ENCODE measurements at places on chromosomes 5 and 9.

GRCh38 chr5:150789450-150789849, 10.9 kb downstream of the SMIM3 start:
- no peak for DNase-seq

DNA sequence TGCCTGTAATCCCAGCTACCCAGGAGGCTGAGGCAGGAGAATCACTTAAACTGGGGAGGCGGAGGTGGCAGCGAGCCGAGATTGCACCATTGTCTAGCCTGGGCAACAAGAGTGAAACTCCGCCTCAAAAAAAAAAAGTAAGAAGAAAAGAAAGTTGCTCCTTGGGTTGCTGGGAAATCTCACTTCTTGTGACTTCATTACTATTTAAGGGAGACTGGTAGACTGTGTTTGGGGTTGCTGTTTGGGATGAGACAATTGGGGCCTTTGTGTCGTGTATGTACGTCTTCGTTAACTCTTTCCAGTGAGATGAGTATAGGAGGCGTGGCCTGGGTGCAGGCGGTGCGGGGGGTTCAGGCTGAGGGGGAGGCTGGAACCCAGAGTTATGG, 11.6 kb downstream of the NDST1 start:
- DNase-seq, result no peak

DNA sequence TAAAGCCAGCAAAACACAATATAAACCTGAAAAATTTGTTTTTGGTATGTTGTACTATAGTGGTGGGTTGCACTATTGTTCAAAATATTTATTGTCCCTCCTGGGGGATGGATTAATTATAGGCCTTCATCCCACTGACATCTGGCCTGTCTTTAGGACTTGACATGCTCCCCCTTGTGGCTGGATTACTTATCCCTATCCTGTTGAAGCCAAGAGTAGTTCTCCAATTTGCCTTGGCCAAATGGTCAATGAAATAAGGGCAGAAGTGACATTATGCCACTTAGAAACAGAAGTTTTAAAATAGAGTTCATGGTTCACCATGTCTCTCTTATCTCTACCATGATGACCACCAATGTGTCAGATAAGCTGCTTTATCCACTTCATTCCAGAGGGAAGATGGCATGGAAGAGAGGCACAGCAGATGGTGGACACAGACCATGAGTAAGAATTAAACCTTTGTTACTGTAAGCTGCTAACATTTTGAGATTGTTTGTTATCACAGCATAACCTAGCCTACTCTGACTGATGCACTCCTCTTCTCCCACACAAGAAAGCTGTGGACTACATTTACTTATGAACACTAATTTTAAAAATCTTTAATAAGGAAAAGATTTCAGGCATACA, 29.2 kb upstream of the ARHGEF28 start:
- no peak for DNase-seq

GRCh38 chr5:73770172-73771025, 144.4 kb downstream of the ARHGEF28 start:
- no peak for DNase-seq

GRCh38 chr5:160699301-160699700, 152.7 kb downstream of the ATP10B start:
- no peak for DNase-seq

- no peak for DNase-seq
Measured at GRCh38 chr9:119836036-119836435, 466.8 kb upstream of the BRINP1 start.

GRCh38 chr5:142981886-142982820, 212.0 kb downstream of the ARHGAP26 start:
- DNase-seq, result no peak

DNA sequence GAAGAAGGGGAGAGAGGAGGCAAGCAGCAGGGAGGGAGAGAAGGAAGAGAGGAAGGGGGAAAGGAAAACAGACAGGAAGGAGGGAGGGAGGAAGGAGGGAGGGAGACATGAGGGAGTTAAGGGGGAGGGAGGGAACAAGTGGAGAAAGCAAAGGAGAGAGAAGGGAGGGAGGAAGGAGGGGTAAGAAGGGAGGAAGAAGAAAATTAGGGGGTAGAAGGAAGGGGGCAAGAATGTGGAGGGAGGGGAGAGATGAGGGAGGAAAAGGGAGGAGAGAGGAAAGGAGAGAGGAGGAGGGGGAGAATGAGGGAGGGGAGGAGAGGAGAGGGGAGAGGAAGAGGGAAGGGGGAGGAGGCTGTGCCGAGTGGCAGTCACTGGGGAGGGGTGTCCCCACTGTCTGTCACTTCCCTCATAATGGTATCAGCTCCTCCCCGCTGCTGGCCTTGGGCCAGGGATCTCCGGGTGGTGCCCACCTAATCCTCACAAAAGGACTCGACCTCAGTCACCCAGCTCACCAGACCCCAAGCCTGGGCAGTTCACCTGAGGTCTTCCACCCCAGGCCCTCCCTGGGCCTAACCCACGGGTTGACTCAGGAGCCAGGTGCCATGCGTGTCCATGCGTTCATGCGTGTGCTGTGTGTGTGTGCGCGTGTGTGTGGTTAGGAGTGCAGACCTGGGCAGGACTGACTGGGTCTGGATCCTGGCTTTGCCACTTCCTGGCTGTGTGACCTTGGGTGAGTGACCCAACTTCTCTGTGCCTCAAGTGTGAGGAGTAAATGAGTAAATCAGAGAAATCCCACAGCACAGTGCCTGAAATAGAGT, 18.1 kb downstream of the C9orf50 start:
- no peak for DNase-seq

GRCh38 chr5:16937503-16938161, 1.5 kb upstream of the MYO10 start:
- DNase-seq, result no peak

DNA sequence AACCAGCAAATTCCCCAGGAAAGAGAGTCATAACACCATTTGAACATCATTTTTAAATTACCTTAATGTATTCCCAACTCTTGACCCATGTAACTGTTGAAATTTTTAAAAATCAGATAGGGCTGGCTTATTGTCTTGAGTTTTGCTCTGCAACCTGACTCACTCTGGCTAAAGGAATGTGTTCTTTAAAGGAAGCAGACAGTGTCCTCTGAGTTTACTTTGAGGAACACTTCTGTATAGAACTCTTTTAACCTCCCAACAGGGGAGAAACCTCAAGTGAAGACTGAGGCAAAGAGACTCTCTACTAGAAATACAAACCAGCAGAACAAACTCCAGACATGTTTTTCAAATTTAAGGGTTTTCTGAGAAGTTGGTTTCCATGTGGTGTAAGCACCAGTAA, 248.9 kb downstream of the CWC27 start:
- no peak for DNase-seq

DNA sequence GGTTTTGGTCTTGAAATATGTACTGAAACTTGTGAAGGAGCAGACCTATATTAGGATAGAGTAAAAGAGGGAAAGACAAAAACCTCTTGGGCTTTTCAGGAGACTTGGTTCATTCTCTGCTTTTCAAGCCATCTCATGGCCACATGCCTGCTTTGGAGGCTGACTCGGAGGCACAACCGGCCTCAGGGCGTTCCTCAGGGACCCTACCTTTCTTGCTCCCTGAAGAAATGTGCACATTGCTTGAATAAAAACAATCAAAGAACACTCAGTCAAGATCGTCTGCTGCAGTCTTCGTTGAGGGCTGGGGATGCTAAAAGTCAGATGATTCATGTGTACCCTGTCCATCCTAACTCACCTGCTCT, 994 bp downstream of the IRGM start:
- no peak for DNase-seq

DNA sequence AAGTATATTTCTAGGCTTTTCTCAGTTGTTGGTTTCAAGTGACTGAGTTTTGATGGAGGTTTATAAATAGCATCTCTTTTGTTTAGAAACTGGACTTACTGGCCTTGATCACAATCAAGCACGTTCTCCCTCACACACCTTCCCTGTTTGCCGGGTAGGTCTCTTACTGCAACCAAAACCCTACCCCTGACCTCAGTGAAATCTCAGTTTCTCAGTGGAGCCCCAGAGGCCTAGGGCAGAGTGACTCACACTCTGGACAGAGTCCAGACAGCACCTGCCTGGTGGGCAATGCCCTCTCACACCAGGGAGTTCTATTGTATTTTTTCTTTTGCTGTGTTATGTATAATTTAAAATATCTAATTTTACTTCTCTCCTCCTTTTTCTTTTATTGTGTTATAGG, 48.4 kb upstream of the EPB41L4B start:
- no peak for DNase-seq

DNA sequence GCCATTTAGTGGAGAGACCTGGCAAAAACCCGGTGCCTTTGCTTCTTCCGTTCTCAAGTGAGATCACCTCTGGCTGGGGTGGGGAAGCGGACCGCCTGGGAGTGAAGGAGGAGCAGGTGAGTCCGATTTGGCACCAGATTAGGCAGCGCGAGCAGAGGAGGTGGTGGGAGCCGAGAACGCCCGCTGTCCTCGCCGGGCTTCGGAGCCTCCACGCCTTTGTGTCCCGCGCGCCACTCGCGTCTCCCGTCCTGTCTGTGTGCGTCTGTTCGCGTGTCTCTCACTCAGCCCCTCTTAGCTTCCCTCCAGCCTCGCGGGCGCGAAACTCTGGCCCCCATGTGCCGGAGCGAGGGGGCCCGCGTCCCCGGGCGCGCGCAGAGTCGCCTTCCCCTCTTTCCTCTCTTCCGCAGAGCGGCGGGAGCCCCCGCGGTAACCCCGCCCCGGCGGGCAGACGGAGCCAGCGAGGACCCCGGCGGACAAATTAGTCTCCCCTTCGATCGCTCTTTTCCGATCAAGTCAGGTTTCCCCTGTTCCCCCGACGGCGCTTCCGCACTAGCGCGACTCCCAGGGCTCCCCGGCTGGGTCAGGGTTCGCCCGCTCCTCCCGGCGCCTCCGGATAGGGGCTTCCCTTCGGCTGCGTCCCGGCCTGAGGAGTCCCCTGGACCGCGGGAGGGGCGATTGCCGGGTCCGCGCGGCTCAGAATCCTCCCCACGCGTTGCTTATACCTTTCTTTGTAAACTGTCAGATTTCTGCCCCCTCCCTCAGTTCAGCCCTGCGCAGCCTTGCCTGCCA, 7.1 kb downstream of the POU4F3 start:
- no peak for DNase-seq

DNA sequence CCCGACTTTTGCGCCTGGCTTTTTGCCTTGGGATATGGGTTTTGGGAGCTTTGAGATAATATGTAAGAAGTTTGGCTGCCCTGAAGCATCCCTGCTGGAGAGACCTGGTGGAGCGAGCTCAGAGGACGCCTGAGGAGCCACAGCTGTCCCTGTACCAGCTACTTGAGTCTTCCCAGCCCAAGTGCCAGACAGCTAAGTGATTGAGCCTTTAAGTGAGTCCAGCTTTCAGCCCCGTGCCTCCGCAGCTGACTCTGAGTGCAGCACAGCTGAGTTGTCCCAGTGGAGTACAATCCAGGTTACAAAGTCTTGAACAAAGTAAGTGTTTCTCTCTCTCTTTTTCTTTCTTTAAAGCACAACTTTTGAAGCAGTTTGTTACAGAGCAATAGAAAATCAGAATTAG, 203.8 kb upstream of the DAP start:
- DNase-seq, result no peak

GRCh38 chr5:111173476-111173875, 50.7 kb upstream of the CAMK4 start:
- no peak for DNase-seq

- DNase-seq, result no peak
Measured at GRCh38 chr5:132310141-132310834, 16.1 kb downstream of the SLC22A4 start.

DNA sequence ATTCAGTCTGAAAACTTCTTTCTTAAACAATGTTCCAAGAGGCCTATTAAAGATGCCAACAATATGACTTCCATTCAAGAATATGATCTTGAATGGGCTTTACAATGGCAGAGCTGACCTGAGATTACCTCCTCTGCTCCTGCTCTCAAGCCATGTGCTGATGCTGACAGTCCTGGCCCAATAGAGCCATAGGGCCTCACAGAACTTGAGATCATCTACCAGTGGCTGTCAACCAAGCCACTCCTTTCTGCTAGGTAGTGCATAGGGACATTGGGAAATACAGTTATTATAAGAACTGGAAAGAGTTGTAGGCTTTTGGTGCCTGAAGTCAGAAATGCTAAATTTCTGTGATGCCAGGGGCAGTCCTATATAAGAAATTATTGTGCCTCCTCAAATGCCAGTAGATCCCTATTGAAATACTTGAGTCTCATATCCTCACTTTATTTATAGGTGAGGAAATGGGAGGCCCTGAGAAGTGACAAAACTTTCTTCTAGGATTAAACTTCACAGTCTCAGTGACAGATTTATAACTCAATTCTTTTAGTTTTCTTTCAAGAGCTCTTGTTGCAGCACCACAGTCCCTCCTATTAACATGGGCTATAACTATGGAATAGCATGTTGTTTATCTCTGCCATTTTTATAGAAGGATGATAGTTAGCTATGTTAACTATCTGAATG, 10.9 kb downstream of the GHR start:
- DNase-seq, result no peak

- no peak for DNase-seq
Measured at GRCh38 chr5:168802337-168802736, 223.2 kb upstream of the PANK3 start.

DNA sequence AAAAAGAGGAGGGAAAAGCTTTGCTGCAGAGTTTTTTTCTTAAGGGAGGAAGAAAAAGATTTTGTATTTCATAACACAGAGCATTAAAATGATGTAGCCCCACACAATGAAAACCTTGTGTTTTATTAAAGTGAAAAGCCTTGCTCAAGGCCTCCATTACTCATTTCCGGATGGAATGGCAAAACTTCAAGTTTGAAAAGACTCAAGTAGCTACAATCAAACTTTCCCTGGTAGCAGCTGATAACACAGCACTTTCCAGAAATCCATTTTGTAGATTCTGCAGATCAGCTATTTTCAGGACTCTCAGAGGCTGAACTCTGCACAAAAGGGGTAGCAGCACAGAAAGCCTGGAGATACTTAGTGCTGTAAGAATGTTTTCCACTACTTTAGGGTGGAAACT, 374.8 kb downstream of the NFIB start:
- no peak for DNase-seq

- DNase-seq, result no peak
Measured at GRCh38 chr5:103804711-103805110, 242.1 kb upstream of the NUDT12 start.

GRCh38 chr5:28077291-28078240, 1039.2 kb upstream of the CDH9 start:
- DNase-seq, result no peak

GRCh38 chr5:1378096-1378495, 33.2 kb upstream of the CLPTM1L start:
- DNase-seq, result no peak

DNA sequence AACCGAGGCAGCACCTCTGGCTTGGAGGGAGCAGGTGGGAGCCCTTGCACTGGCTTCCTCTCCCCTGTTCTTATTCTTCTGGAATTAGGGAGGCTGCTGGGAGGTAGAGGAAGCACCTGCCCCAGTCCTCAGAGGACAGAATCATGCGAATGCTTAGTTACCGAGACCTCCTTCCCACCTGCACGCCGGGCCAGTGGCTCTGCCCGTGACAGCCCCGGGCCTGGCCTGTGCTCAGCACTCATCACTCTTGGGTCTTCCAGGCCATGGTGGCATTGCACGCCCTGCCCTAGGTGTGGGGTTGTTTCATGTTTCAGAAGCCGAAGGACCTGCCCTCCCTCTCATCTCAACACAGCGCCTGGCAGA, 45.3 kb upstream of the NKD2 start:
- DNase-seq, result no peak

Measured in memory B cell (primary cell).